Activated naive CD4-positive, alpha-beta T cell treated with anti-CD3 and anti-CD28 coated beads, Interleukin-2, amount 50 U/mL, for 72 hours (primary cell): ENCODE measurements at places on chromosomes 5 and 9.

GRCh38 chr9:20353524-20353923 lies 268.8 kb downstream of the MLLT3 start:
- DNase-seq = no peak

GRCh38 chr5:33807771-33808170 lies 84.0 kb downstream of the ADAMTS12 start:
- DNase-seq = no peak

GRCh38 chr5:80141681-80142080 lies 106.5 kb downstream of the THBS4 start:
- DNase-seq = no peak

GRCh38 chr5:140690376-140690932 lies 716 bp downstream of the HARS1 start:
- DNase-seq = no peak
